ENCODE measurements at places on chromosomes 1 and 21.

DNA sequence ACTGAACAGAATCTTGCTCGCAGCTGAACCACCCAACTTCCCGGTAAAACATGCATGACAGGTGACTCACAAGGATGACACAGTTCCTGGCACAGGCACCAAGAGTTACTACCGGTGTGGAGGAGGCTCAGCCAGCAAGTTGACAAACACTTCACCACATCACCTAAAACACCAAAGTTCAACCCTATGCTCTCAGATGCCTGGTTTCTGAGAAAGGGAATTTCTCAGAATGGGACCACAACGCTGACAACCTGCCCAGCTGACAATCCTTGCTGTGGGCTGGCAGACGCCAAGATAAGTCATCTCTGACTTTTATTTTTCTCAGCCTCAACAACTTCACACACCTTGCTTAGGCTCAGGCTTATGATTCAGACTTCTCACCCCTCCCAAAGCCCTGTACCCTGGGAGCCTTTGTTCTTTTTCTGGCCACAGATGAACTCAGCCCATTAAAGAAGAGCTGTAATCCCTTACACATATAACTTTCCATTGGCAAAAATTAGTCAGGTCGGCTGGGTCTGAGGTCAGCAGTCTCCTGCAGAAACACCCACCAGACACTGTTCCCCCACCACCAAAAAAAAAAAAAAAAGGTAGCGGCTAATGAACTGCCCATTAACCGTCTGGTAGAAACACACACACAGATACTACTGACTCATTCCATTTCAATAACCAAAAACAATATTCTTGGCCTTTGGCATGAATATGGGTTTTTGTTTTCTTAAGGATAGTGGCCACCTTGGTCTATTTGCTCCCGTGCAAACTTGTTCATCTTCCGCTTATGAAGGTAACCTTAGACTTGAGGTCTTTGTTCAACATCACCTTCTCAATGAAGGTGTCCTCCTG lies 10.8 kb upstream of the TIAM1 start:
- peak; percentile 72 for DNase-seq

DNA sequence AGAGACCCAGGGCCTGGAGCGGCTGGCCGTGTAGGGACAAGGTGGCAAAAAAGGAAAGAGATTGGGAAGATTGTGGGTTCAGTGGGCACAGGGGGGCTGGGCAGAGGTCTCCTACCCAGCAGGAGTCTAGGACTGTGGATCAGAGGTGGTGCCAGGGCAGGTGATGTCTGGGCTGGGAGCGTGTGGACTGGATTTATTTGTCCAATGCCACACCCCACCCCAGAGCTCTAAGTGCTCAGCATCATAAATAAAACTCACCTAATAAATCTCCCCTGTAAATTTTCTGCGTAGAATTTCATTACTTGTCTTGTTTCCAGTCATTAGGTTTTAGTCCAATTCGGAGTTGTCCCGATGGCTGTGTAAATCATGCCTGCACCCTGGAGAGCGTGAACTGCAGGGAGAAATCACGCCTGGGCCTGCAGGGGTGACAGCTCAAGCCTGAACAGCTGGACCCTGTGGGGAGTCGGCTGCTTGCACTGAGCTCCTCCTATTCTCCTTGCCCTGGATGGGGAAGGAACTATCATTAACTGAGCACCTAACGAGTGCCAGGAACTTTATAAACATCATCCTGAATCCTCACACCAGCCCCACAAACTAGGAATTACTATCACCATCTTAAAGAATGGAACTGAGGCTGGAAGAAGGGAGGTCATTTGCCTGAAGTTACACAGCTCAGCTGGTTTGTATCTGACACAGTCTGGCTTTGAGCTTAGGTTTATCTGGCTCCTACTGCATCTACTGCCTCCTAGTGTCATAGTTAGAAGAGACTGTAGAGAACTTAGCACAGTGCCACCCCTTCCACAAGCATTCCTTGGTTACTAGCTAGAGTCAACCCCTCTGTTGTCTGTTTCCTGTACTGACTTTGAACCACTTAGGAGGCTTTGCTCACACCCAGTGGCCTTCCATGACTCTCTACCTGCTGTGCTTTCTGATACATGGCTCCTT lies 25.0 kb upstream of the POU3F1 start:
- DNase-seq, result no peak

- DNase-seq, result no peak
Measured at GRCh38 chr1:231743966-231744365, 117.4 kb downstream of the DISC1 start.

GRCh38 chr1:116390195-116390594 lies 17.2 kb downstream of the ATP1A1 start:
- DNase-seq, result peak; percentile 45

GRCh38 chr21:15050568-15051377 lies 14.0 kb downstream of the NRIP1 start:
- DNase-seq, result no peak

- no peak for DNase-seq
Measured at GRCh38 chr1:214895011-214895600, 187.4 kb upstream of the KCNK2 start.

- DNase-seq, result no peak
Measured at GRCh38 chr21:16169102-16169511, 439.3 kb downstream of the USP25 start.

DNA sequence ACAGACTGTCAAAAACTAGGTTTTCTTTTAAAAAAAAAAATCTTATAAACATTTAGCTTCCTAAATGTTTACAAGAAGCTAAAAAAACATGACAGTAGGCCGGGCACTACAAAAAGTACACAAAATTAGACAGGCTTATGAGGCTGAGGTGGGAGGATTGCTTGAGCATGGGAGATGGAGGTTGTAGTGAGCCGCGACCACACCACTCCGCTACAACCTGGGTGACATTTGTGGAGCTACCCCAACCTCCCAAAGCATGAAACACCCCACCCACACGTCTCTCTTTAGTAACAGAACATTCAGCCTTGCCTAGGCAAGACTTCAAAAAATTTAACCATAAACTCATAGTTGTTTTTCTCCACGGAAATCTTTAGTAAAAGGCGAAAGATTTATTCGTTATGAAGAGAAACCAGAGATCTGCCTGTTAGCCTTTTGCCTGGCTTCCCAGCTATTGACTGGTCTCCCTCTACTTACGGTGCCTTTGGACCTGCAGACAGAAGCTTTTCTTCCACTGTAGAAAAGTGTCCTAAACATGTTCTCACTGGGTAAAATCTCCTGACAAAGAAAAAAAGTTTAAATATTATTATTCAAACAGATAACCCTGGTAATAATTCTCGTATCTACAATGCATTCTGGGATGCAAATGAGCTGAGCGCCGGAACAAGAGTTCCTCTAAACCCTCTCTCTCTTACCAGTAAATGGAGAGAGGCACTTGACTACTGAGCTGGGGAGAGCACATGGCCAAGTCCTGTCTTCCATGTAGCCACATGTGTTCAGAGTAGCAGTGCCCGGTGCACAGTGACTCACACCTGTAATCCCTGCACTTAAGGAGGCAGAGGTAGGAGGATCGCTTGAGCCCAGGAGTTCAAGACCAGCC lies 9.2 kb downstream of the RNU5D-1 start:
- peak; percentile 73 for DNase-seq

- no peak for DNase-seq
Measured at GRCh38 chr1:116997066-116997465, 4.5 kb upstream of the CD101 start.

- no peak for DNase-seq
Measured at GRCh38 chr1:242468784-242469183, 55.7 kb downstream of the PLD5 start.

DNA sequence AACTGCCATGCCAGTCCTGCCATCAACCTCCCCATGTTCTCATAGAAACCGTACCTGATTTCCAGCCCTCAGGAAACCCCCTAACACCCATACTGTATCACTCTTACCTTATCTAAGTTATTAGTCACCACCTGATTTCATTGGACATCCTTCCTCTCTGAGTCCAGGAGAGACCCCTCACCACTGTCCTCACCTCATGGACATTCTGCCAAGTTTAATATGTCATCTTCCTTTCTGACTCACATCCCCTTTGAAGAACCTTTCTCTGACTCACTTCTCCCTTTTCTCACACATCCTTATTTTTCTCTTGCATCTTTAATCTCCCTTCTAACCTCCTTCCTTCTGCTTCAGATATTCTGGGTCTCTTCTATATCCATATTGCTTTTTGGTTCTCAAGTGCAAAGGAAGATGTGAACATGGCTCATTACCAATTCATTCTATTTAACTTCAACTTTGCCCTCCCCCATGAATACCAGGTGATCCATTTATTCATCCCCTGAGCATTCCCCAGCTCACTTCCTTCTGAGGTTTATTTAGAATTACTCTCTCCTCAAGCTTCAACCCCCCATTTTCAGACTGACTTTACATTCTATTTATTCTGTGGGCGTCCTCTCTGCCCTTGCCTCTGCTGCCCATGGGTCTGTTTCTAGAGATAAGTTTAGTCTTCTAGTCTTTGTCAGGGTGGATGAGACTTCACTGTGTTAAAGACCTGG lies 206.8 kb upstream of the ESRRG start:
- no peak for DNase-seq

DNA sequence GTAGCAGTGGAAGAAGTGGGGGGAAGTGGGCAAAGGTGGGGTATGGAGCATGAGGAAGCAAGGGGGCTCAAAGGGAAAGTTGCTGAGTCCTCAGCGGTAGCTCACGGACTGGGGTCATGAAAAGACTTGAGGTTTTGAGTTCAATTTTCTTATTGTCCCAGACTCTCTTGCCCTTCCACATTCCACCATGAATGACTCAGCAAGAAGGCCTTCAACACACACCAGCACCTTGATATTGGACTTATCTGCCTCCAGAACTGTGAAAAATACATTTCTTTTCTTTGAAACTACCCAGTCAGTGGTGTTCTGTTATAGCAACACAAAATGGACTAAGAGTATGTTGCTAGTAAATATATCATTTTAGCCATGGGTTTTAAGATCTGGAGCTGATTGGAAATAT lies 17.3 kb upstream of the RHBDL2 start:
- DNase-seq, result no peak

DNA sequence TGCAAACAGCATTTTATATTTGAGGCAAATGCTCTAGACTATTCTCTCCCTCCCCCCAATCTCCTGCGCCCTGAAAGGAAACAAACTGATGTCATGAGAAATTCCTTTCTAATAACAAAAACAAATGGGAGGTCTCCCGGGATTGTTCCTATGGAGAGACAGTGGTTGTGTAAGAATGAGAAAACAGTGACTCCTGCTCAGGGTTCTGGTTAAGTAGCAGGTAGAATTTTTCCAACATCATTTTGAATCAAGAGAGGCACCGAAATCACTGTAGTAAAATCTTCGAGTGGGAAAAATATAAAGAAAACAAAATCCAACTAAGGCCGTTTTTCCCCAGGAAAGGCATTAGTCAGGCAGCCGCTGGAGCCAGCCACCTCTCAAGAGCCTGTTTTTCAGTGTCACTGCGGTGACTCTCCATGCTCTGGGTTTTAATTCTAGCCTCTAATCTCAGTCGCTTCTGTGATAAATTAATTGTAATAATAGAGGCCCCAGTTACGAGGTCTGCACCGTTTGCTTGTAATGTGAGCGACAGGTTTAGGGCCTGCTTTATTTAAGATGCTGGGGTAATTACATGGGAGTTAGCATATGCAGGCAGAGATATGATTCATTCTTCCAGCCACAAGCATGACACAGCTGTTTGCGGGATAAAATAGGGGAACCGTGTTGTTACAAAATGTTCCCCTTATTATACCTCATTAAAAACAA lies 80.3 kb downstream of the RNF220 start:
- no peak for DNase-seq

DNA sequence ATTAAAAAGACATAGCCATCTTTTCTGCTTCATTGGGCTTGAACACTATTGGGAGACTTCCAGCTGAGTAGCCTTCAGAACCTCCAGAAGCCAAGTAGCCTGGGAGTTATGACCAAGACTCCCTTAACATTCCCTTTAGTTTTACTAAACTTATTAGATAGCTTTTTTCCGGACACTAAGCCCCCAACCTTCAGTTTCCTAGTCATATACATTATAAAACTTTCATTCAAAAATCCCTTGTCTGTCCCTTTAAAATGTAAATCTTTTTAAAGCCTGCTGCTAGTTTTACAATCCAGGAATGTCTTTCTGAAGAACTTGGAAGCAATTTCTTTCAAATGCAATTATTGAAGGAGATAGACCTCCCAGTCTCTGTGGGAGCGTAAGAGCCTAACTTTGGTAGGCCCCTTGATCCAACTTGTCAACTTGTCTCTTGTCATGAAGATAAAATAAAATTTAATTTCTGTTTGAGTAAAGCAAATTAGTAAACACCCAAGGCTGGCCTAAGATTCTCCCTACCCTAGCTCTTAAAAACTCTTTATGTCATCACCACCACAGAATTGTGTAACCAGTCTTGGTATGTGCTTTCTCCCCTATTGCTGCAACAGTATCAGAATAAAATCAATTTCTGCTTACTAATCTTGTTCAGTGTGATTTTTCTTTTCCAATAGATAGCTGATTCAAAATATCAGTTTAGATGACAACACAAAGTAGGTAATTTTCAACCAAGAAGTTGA lies 796.2 kb downstream of the PLA2G4A start:
- no peak for DNase-seq

All from stimulated activated CD8-positive, alpha-beta memory T cell treated with anti-CD3 and anti-CD28 coated beads, Interleukin-15, amount 100 ng/mL, for 48 hours (primary cell).